ENCODE measurements at places on chromosomes 1 and 21.
A peak's percentile ranks its signal among the peaks of the same experiment; 100 is the strongest.

DNA sequence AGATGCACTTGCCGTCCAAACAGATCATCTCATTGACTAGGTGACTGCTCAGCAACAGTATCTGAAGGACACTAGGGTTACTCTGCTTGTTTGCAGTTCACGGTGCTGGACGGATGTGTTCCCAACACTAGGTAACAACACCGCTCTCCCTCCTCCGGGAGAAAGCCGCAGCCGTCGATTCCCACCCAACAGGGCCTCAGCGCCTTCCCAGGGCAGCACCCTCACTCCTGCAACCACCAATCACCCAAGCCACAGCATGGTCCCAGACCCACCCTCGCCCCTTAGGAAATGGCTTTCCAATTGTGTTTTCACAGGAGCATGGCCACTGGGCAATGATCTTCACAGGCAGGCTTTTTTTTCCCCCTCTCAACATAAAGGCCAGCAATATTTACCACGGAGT lies 779 bp downstream of the TLR5 start:
- DNase-seq = no peak

DNA sequence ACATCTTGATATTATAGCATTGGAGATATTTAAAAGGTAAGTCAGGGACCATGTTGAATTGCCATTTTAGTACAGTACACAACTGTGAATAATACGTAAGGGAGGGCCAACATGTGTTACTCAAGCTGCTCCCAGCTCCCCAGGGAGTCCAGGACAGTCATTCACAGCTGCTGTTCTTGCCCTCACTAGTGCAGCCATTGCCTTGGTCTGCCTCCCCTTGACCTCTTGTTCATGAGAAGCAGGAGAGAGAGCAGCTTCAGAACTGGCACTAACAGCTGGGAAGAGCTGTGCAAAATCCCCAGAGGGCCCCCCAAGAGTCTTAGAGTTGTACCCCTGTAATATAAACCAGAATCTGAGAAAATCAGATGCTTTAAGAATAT lies 16.4 kb downstream of the TCEANC2 start:
- no peak for DNase-seq

DNA sequence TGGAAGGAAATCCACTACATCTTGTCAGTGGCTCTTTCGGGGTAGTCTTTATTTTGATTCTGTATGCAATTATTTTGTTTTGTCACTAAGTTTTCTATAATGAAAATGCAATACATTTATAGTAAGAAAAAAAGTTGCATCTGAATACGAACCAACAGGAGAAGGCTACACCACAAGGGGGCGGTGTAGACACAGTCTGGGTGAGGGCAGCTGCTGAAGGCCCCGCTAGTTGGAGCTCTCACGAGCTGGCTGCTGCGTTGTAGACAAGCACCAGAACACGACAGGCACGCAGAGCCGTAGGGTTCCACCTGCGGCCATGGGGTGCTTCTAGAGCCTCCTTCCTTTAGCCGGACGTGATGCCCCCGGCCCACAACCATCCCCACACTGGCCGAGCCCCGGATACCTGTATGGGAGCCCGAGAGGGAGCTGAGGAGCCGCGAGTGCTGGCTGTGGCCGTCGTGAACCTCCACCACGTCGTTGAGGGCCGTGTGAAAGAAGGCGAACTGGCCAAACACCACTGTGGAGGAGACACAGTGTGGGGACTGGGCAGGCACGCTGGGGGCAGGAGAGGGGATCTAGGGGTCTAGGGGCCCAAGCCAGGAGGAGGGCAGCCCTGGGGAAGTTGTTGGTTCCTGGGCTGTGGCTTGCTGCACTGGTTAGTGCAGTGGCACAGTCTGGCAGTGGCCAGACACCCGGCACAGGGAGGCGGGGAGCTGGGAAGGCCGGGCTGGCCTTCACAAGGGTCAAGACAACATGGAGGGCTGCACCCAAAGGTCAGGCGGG lies 160.8 kb downstream of the ZSCAN20 start:
- DNase-seq = peak; percentile 61

- DNase-seq = no peak
Measured at GRCh38 chr1:193799948-193800690, 613.7 kb upstream of the B3GALT2 start.

- no peak for DNase-seq
Measured at GRCh38 chr1:212920246-212920645, 30.1 kb upstream of the VASH2 start.

- DNase-seq = no peak
Measured at GRCh38 chr21:25903607-25904006, 168.8 kb downstream of the GABPA start.

DNA sequence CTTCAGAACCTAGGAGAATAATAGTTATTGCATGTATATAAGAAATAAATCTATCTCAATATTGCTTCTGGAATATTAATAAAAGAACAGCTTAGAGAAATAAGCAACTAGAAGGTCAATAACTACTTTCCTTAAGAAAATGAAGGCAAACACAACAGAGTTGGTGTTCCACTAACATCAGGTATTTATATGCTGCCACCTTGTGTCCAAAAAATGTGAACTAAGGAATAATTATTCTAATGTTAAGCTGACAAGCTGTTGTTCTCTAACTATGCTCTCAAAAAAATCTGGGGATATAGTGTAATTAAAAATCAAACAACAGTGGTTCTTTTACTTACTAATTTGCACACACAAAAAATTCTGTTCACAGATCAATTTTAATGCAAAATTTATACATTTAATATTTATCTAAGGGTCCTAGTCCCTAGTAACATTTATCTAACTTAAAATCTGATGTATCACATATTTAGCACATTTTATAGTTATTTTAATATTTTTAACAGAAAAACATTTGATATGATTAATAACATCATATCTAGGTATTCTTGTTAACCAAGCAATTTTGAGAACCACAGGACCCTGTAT lies 39.6 kb downstream of the UCHL5 start:
- DNase-seq = peak; percentile 35

GRCh38 chr1:6445062-6445763 lies 20.6 kb downstream of the ESPN start:
- DNase-seq = no peak

Measured in NCI-H1105 (cell line).